Mesenteric fat pad (tissue), 1 donor: ENCODE measurements at places on chromosomes 1 and 21.
A peak's percentile ranks its signal among the peaks of the same experiment; 100 is the strongest.

DNA sequence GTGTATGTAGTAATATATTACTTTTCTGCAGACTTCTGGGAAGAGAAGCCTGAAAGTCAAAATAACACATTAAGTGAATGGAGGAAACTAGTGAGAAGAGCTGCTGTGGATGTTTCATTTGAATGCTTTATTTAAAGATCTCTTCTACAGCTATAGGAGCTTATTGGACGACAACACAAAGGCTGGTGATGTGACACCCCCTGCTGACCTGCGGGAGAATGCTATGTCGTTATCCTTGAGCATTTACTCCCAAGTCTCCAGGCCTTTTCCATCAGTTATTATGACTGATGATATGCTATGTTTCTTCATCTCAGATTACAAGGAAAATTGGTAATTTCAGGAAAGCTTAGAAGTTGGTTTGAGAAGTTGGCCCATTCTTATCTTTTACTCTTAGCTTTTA lies 22.3 kb upstream of the PLA2G4A start:
- no peak for DNase-seq

GRCh38 chr1:76269155-76269554 lies 194.6 kb downstream of the ST6GALNAC3 start:
- DNase-seq = no peak

GRCh38 chr1:233514946-233515391 lies 98.9 kb upstream of the KCNK1 start:
- no peak for DNase-seq

DNA sequence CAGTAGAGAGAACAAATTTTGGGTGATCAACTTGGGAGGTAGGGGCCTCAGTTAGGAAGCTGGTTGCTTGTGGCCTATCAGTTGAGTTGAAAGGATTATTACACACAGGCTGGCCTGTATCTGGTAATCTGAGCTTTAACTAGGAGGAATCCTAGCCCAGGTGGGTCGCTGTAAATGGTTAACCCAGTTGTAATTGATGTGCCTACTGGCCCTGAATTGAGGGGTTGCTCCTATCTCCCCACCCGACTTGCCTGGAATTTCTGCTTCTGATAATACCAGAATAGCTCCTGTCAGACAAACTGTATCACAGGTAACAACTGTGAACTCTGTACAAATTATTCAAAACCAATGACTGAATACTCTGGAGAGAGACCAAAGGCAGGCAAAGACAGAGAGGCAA lies 210.4 kb upstream of the RUNX1 start:
- DNase-seq = no peak

DNA sequence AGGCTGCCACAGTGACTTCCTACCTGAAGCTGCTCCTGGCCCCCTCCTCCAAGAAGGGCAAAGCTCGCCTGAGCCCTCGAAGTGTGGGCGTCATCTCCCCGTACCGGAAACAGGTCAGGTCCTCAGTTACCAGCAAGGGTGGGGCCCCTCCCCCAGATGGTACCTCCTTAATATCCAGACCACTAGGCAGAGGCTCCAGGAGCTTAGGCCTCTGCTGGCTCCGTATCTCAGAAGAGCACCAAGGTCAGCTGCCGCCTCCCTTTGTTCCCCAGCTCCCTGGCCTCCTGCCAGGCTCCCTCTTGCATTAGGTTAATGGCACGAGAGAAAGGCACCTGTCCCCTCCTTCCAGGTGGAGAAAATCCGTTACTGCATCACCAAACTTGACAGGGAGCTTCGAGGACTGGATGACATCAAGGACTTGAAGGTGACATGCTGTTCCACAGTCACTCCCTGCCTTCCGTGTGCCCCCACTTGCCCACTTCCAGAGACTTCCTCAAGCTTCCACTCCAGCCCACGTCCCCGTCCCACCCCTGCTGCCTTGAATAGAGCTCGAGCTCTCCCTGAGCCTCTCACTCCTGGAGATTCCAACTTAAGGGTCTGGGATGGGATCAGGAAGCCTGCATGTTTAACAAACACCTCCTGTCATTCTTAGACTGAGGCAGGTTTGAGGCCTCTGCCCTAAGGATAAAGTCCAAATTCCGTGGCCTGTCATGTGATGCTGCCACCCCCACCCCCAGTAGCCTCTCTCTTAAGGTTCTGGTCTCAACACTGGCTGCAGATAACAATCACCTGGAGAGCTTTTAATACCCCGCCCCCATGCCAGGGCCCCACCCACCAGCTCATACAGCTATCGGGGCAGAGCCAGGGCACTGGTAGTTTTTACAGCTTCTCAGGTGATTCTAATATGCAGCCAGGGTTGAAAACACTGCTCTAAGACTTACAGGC lies 8.3 kb downstream of the RHOC start:
- DNase-seq = peak; percentile 88

GRCh38 chr1:228717081-228717480 lies 18.2 kb upstream of the RHOU start:
- DNase-seq = no peak

- no peak for DNase-seq
Measured at GRCh38 chr1:115426231-115426771, 88.3 kb upstream of the NGF start.

- no peak for DNase-seq
Measured at GRCh38 chr1:201999625-202000238, 10.7 kb upstream of the ELF3 start.

DNA sequence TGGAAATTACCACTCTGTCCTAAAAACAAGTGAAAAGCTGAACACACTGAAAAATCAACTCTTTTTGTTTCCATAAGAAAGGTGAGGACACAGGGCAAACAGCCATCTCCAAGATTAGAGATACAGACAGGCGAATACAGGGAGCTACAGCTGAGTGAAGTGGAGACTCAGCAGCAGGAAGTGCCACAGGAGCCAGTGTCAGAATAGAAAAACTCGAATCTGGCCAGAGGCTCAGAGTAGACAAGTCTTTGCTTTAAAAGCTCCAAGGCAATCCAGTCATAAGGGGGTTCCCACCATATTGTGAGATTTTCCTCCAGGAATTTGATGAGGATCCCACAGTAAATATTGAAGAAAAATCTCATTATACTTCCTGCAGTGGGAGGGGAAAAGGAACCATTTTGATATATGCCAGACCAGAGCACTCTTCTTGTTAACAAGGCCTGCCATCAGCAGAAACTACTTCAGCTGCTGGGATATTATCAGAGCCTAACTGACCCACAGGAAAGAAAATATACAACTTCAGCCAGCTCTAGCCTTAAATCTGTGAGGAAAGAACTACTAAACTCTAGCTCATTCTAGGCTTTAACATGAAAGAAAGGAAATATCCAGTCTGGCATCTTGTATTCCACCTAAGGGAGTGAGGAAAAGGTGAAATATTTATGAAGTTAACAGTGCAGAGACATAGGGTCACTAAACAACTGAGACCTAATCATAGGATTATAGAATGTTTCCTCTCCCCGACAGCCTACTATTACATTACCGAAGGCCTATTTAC lies 256.2 kb upstream of the OLFM3 start:
- DNase-seq = no peak

- no peak for DNase-seq
Measured at GRCh38 chr1:234601301-234602017, 8.5 kb downstream of the IRF2BP2 start.

DNA sequence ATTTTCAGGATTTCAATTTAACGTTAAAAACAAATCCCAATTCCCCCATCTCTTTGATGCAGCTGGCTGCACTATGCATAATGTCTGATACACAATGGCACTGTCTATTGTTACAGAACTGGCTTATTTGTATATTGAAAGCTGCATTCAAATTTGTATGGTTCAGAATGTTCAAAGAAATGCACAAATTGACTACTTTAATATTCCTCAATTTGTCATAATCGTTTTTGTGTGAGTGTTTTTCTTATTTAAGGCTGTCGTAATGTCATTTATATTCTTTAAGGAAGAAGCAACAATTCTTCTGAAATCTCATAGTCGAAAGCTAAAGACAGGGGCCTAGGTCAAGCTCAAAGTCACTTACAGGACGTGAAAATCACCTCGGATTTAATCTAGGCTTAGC lies 341.4 kb upstream of the ZRANB2 start:
- no peak for DNase-seq

DNA sequence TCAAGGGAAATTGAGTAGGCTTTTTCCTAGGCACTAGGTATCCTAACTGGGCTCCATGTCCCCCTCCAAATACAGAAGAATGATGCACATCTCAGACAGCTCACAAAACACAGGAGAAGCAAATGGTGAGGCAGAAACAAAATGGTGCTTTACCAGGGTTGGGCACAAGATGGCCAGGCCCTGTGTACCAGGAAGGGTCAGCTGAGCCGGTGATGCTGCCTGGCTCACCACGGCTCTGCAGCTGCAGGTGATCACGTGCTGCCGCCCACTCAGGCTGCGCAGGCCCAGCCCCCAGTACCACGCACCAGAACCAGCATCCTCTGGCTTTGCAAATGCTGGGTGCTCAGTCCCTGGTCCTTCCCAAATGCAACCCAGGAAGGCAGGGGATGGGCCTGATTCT lies 993 bp upstream of the DSCAM start:
- no peak for DNase-seq

DNA sequence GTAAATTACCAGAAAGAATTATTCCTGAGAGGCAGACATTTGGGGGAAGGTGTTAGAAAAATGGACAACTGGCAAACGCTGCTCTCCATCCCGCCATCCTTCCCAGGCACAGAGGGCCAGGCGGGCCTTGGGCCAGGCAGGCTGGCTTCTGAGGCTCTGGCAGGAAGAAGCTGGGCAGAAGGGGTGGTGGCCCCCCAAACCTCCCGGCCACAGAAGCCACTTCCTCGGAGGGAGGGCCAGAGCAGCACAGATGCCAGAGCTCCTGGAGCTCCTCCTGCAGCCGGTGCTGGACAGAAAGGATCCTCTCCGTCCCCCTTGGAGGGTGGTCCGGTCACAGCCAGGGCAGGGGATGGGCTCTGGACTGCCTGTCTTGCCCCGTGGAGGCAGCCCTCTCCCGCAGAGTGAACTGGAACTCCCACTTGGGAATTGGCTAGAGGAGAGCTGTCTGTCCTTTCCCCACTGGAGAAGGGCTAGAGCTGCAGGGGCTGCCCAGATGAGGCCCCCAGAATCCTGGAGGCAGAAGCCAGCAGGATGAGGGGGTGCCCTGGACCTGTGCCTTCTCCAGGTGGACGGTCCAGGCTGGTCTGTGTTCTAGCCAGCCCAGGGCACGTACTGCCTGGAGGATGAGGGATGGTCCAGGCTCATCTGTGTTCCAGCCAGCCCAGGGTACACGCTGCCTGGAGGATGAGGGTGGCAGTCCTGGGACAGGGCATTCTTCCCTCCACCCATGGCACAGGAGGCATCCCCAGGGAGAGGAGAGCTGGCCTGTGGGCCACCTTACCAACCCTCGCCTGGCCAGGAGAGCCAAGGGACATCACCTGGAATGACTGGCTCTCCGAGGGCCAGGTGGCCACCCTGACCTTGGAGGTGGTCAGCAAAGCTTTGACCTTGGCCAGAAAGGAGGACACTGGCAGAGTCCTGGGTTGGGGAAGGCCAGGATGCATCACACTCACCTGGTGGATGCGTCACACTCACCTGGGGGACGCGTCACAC lies 47.4 kb upstream of the ACTRT2 start:
- peak; percentile 77 for DNase-seq

- DNase-seq = peak; percentile 37
Measured at GRCh38 chr1:154756793-154757548, 113.1 kb downstream of the KCNN3 start.

DNA sequence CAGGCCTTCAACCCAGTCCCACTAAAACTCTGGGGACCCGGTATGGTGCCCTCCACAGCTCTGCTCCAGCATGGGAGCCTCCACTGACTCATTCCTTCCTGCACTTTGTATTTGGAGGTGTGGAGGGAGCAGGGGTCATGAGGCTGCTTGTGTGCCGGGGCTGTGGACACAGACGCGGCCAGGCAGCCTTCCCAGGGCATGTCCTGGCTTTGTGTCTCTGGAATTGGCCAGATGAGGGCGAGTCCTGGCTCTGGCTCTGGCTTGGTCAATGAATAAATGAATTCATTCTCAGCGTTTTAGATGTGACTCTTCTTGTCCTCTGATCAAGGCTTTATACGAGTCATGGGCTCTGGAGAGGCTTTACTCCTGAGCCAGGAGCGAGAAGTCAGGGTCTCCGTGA lies 19.1 kb downstream of the AJAP1 start:
- no peak for DNase-seq
